ENCODE measurements at places on chromosomes 7 and 10.

- DNase-seq = no peak
Measured at GRCh38 chr7:105016068-105016708, 2.2 kb downstream of the KMT2E start.

DNA sequence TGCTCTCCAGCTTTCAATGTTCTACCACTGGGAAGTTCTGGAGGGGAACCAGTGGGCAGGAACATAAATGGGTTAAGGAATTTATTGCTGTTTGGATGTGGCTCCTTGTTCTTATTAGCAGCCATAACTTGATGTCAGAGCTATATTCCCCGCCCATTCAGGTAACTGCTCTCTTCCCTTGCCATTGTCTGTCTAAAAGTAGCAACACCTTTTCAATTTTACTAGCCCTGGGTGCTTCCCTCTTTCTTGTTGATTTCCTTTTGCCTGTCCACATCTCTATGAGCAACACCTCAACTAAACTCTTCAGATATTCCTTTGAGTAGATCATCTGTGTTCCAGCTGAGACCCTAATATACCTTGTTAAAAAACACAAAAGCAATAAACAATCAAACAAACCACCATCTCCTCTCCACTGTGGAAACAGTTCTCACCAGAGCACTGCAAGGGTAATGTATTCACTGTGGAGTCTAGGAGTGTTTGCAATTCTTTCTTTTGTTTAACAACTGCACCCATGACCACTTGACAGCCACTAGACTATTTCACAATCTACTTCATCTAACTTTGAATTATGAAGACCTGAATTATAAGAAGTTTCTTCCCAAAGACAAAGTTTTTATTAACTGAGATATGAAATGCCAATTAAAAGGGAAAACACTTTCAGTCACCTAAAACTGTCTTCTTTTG is 436.7 kb downstream of the IPMK start:
- no peak for DNase-seq

- DNase-seq = no peak
Measured at GRCh38 chr7:134548877-134549276, at the start of gene AKR1B15. AKR1B15 (plus strand) TSS chr7:134549110; CDS start chr7:134564620, 15,510 bp downstream.

DNA sequence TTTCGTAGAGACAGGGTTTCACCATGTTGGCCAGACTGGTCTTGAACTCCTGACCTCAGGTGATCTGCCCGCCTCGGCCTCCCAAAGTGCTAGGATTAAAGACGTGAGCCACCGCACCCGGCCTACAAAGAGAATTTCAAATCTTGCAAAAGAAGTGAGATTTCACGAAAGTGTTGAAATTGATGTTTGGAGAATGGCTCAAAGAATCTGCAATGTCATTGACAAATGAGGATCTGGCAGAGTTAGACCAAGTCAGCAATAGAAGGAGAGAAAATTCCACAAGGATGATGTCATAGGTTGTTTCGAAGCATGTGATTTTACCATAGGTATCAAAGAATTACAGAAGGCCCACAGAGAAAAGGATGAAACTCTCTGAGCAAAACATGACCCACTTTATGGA is 71.7 kb downstream of the LYZL2 start:
- no peak for DNase-seq

GRCh38 chr10:132036887-132037675 is 28.7 kb upstream of the JAKMIP3 start:
- DNase-seq = no peak

GRCh38 chr7:99079104-99079503 is 64.8 kb downstream of the SMURF1 start:
- DNase-seq = no peak

DNA sequence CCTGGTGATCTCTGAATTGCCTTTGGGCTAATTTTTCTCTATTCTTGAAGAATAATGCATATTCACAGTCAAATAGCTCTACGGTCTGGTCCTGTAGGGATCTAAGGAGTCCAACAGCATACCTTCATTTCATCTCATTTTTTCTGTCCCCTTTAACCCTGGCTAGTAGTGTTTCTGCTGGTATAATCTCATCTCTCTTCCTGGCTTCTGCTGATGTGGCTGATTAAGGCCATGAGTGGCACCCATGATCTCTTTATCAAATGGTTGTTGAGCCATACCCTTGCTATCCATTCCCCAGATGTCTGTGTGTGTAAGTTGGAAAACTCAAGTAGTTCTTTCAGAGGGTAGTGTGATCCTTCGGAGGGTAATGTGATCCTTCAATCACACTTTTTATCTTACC is 119.5 kb downstream of the MARCHF5 start:
- no peak for DNase-seq

GRCh38 chr7:19677180-19677579 is 31.7 kb downstream of the POLR1F start:
- no peak for DNase-seq

- DNase-seq = no peak
Measured at GRCh38 chr7:33874943-33875342, 30.4 kb upstream of the BMPER start.

GRCh38 chr10:98125940-98126631 is 8.4 kb upstream of the R3HCC1L start:
- DNase-seq = no peak

- DNase-seq = no peak
Measured at GRCh38 chr7:124690840-124691239, 74.8 kb downstream of the GPR37 start.

GRCh38 chr10:72889391-72889831 is 4.1 kb upstream of the OIT3 start:
- DNase-seq = no peak

All from activated CD8-positive, alpha-beta memory T cell treated with anti-CD3 and anti-CD28 coated beads, Interleukin-2, amount 50 U/mL, for 4 hours (primary cell).